Small intestine (tissue), 16 donors: ENCODE measurements at places on chromosomes 11 and 22.

GRCh38 chr11:133251841-133252240, 280.5 kb downstream of the OPCML start:
- DNase-seq, result no peak

DNA sequence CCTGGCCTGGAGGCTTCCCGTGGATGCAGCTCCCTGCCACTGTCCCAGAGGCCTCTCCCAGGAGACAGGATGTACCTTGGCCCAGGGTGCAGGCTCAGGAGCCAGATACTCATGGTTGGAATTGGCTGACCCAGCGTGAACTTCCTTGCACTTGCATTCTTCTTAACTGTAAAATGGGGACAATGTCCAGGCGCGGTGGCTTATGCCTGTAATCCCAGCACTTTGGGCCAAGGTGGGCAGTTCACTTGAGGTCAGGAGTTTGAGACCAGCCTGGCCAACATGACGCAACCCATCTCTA, 20.1 kb upstream of the ST3GAL4 start:
- peak; percentile 21 for DNase-seq

DNA sequence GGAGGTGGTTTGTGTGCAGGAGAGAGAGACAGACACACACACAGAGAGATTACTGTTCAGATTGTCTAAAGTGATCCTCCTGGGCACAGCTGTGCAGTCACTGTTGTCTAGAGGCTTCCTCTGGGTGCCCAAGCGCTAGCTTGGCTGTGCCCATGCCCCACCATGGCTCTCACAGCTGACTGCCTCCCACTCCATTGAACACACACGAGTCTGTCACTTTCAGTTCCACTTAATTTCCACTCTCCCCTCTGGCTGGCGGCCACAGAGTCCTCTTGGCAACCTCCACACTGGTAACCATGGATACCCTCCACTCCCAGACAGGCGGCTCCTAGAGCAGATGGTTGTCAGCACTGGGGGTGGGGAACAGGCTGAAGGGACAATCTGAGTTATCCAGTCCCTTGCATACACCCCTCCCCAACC, 29.1 kb downstream of the MAP6 start:
- DNase-seq, result peak; percentile 41

- DNase-seq, result no peak
Observed at GRCh38 chr11:76885390-76886097, 24.8 kb downstream of the ACER3 start.

GRCh38 chr11:125378083-125378482, 118.0 kb downstream of the FEZ1 start:
- DNase-seq, result no peak

- no peak for DNase-seq
Observed at GRCh38 chr11:108672786-108673185, 7.9 kb downstream of the DDX10 start.

- DNase-seq, result no peak
Observed at GRCh38 chr11:119344291-119345010, 2.1 kb downstream of the MFRP start.

- peak; percentile 49 for DNase-seq
Observed at GRCh38 chr22:35064664-35065063, 1.3 kb upstream of the ISX start.

- no peak for DNase-seq
Observed at GRCh38 chr11:126544108-126545056, 188.9 kb downstream of the ST3GAL4 start.

GRCh38 chr11:88482871-88483301, 145.3 kb upstream of the CTSC start:
- DNase-seq, result no peak

DNA sequence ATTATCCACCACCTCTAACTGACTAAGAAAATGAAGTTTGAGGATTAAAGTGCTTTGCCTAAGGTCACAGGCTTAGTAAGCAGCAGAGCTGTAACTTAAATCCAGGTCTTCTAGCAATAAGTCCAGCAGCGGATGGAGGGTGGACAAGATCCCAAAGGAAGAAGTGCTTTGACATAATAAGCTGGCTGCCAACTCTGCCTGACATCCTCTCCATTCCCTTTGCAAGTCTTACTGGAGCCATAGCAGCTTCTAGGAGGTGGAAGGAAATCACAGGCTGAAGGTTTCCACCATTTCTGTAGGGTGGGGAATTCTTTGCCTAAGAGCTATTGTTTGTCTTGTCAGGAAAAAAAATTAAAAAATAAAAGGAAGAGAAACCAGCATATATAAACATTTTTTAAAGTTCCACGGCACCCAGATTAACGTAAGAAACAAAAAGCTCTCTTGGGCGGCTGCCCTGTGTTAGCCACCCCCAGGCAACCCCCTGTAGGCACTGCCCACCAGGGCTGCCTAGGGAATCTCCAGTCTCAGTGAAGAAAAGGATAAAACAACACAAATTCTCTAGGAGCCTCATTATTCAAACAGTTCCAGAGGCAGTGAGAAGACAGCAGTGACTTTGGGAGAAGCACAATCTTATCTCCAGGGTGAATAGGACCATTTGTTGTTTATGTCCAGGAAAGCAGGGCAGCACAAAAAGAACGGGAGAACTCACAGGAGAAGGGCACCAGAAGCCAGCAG, 380.8 kb upstream of the CADM1 start:
- DNase-seq, result no peak

- DNase-seq, result no peak
Observed at GRCh38 chr11:2708757-2709281, 9.0 kb upstream of the KCNQ1OT1 start.

DNA sequence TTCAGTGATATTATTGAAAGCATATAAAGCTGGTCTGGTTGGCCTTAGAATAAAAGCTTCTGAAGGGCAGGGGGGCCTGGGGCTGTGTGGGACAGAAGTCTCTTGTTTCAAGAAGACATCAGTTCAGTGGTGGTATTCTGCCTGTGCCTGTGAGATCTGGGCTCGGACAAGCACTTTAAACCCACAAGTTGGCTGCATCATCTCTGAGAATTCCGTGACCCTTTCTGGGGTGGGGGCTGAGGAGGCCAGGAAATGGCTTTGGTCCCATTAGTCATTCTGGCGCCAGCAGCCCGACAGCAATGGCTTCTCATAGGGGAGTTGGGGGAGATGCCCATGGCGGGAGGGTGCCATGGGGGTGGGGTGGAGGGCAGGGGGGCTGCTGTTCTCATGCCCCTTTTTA, 104.1 kb downstream of the PKNOX2 start:
- no peak for DNase-seq

DNA sequence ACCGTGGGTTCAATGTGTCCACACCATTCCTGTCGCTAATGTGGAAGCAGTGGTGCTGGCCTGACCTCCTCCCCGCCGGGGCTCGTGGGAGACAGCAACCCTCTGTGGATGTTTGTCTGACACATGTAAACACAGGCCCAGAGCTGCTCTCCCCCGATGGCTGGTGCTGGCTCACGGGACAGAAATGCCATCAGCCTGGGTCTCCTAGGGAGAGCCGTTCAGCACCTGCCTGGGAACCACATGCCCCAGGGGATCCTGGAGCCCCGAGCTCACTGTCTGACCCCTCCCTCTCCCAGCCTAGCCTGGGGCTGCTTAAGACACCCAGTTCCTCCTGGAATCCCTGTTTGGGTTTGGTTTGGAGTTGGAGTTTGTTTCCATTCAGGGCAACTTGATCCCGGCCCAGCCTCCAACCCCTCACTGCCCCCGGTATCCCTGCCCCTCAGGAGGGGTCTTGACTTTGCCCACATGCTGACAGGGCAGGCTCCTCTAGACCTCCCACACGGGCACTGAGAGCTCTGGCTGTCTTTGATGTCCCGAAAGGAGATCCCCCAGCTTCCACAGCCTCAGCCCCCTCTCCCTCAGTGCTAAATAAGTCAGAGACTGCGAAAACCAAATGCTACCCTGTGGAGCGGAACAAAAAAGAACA, 50.9 kb upstream of the WNT11 start:
- no peak for DNase-seq

- no peak for DNase-seq
Observed at GRCh38 chr11:17529844-17530185, 14.4 kb downstream of the USH1C start.

GRCh38 chr11:131533998-131534397, 163.6 kb downstream of the NTM start:
- no peak for DNase-seq

- peak; percentile 78 for DNase-seq
Observed at GRCh38 chr11:130220311-130221035, 60.9 kb downstream of the ST14 start.

- DNase-seq, result no peak
Observed at GRCh38 chr11:27004103-27004502, 10.2 kb downstream of the FIBIN start.

GRCh38 chr11:33290319-33290718, 33.1 kb downstream of the HIPK3 start:
- DNase-seq, result no peak

DNA sequence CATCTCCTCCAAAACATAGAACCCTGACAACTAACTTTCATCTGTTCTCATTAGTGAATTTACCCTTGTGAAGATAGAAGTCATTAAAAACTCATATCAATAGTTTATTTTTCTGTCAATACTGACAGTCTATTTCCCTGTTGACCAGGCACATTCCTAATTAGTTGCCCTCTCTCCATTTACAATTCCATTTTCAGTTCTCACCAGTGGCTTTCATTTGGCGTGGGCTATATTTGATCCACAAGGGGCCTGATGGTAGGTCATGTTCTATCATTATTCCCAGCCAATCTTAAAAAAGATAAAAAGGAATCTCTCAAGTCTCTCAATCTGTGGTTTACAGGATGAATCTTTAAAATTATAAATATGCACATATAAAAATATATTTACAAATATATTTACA, 3.9 kb upstream of the AKIP1 start:
- no peak for DNase-seq

DNA sequence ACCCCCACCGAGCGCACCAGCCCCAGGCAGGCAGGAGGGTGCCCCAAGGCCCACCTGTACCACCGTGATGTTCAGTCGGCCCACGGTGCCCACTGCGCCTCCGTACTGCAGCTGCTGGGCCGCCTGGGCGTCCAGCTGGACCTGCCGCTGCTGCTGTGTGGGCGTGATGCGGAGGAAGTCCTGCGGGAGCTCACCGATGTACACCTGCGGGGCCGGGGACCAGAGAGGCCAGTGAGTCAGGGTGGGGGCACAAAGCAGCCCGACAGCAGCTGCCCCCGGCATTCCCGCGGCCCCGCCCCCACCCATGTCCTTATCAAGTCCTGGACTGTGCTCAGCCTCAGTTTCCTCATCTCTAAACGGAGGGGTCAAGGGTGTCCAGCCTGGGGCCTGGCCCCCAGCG, 13.8 kb downstream of the TOLLIP start:
- DNase-seq, result no peak

DNA sequence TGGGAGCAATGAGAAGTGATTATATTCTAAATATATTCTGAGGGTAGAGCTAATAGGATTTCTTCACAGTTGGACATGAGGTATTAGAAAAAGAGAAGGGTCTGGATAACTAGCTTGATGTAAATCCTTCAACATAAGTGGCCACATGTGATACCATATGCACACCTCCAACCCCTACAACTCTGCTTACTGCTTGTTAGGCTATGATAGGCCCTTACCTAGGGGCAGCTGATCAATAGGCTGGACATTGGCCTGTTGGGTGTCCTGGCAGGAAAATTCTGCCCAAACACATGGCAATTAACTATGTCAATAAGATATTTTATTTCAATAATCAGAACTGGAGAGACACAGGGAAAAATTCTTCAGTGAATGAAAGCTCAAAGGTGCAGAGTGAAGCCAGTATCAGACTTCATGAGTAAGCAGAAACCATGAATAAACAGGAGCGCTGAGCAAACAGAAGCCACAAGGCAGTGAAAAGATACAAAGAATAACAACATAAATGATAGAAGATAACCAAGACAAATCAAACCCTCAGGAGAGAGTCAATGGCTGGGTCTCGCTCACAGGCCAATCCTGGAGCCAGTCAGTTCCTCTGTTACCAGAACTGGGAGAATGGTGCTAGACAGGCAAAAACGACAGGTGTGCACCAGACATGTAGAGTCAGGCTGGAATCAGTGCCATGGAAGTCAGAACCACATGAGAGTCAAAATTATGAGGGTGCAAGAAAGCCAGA, 46.3 kb upstream of the PSMA1 start:
- DNase-seq, result no peak

GRCh38 chr22:41690476-41690875, 1.8 kb upstream of the SNU13 start:
- DNase-seq, result no peak

GRCh38 chr11:45270946-45271716, 15.0 kb downstream of the SYT13 start:
- peak; percentile 44 for DNase-seq

- DNase-seq, result no peak
Observed at GRCh38 chr11:27696961-27697360, 3.3 kb downstream of the BDNF start.

GRCh38 chr11:46635557-46636139, 18.3 kb downstream of the ATG13 start:
- no peak for DNase-seq

- DNase-seq, result peak; percentile 87
Observed at GRCh38 chr11:61507962-61508861, at the start of gene LRRC10B. Gene LRRC10B, plus strand, starts transcription at chr11:61508749. Its CDS starts 250 bp downstream, at chr11:61508999.

DNA sequence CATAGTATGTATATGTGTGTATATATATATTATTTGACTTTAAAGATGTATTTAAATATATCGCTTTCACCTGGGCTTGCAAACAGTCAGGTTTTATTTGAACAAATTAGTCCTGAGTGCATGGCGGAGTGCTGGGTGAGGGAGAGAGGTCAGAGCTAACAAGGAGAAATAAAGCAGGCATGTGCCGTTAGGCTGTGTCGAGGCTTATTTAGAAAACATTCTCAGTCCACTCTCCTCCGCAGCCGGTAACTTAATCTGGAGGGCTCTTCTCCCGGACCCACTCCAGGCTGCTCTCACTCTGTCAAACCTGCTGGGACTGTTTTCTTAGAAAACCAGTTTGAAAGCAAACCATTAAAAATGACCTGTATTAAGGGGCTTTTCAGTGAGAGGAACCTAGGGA, 455.9 kb downstream of the MN1 start:
- DNase-seq, result no peak

DNA sequence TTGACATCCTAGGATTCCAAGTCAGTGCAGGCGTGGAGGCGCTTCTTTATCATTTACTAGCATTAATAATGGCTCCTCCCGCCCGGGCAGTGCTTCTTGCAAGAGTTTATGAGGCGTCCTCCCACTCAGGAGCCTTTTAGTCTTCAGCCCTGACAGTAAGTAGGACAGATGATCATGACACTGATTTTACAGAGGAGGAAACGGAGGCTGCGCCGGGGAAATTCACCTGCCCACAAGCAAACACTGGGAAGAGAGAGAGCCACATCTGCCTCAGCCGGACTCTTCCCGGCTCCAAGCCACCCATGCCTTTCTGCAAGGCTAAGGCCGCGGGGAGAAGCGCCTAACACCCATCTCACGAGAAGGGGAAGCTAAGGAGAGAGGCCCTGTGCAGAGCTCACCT, 35.9 kb downstream of the KIAA0930 start:
- no peak for DNase-seq

GRCh38 chr11:130489716-130490115, 41.3 kb downstream of the ADAMTS15 start:
- no peak for DNase-seq
